Cardiac septum (tissue), 1 donor: ENCODE measurements at places on chromosomes 3 and 15. TPM values are rescaled to one million over a fixed set of nuclear protein-coding genes. Genes with fewer than 3 reads are reported as not detected.

DNA sequence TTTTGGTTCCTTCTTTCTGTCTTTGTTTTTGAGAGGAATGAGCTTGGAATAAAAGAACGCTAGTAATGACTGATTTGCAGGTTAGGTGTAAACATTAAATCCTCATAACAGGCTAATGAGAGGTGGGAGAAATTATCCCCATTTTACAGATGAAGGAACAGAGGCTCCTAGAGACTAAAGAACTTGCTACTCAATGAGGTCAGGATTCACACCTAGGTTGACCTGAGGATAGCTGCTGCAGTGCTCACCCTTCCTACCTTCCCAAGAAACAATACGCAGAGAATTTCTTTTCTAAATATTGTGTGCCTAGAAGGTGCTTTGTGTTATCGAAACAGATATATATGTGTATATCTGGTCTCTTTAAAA, 106.3 kb downstream of the IGF1R start:
- no peak for DNase-seq

DNA sequence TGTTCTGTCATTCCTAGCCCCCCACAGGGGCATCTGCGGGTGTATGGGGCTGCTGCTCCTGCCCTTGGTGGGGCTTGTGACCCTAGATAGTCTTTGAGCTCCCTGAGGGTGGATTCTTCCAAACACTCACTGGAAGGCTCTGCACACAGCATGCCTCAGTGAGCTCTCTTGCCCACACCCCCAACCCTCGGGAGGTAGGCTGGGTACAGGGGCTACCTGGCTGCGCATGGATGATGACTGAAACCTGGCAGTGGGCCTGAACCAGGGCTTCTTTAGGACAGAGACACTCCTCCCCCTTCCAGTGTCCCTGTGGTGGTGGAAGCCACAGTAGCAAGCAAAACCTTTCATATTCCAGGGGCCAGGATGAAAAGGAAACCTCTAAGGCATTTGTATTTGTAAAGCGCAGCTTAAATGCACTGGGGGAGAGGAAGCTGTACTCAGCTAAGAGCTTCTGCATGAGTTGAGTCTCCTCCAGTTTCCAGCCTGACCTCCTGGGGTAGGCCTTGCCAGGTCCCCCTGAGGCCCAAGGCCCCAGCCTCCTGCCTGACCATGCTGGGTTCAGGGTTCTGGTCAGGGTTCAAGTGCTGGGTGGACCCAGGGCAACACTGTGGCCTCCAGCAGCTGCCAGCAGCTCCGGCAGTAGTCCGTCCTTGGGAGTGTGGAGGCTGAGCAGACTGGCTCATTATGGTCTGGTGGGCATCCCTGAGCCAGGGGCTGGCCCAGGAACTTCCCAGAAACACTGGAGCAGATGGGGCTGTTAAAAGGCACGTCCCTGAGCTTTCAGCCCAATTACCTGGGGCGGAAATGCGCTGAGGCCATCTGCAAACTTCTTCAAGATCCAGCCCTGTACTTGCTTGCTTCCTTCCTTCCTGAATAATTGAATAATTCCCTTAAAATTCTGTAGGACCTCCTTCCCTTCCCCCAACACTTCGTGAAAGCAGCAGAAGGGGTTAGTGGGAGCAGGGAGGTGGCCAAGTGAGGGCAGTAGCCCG, 89.7 kb downstream of the HMG20A start:
- no peak for DNase-seq

- DNase-seq: no peak
Measured at GRCh38 chr15:77186594-77187011, 115.7 kb upstream of the TSPAN3 start.

THAP10 gene
- total RNA-seq: 3.5 TPM

GRCh38 chr15:57596978-57597377, 5.3 kb downstream of the MYZAP start:
- no peak for DNase-seq

GRCh38 chr3:18061737-18062656, 319.6 kb upstream of the TBC1D5 start:
- no peak for DNase-seq

PARP15 gene
- 0.67 TPM for total RNA-seq

DNA sequence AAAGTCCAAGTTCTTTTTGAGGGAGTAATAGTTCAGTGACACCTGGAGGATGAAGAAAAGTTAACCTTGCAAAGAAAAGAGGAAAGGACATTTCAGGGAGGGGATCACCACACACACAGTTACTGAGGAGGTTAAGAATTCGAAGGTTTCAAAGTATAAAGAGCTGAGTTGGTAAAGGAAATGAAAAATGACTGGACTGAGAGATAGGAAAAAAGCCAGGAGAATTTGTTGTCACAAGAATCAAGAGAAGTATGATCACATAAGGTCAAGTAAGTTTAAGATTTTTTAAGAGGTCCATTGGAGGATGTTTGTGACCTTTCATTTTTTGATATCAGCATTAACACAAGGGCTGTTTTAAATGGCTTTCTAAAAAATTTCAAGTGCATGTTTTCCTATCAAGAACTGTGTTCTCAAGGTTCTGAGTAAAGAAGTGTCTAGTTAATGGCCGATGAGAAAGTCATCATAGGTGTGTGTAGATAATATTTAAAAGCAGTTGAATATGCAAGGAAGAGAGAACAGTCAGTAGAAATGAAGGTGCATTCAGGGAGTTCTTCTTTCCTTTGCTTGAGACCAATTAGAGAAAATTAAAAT, 189.2 kb upstream of the RBMS3 start:
- no peak for DNase-seq

GRCh38 chr3:144810160-144810559, 838.5 kb downstream of the DIPK2A start:
- no peak for DNase-seq

SCN11A gene
- total RNA-seq: 0.05 TPM

DNA sequence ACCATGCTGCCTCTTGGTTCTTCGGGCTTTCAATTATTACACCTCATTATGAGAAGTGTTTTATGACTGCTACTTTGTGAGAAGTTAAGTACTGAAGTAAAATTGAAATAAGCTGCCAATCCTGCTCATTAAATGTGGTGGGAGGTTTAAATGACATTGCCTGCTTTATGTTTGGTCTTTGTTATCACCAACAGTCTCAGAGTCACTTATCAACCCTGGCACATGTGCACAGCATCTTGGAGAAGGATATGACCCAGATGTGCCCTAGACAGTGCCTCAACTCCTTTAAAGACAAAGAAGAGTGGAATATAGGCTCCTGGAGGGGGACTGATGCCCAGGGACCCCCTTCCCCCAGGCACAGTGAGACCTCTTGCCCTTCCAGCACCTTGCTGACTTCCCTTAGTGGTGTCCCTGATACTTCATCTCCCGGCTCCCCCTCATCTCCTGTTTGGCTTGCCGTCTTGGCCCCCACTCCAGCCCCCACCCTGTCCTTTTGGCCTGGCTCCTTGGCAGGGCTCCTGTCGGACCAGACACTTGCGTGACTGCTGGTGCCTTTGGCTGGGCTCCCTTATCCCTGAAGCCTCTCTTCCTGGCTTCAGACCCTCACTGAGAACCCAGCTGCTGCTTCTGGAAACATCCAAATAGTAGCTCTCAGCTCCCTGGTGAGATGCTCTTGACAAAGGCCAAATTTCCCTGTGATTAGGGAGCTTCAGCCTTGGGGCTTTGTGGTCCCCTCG, 39.8 kb downstream of the ARHGAP31 start:
- DNase-seq: no peak

GRCh38 chr3:52842424-52842823, 7.6 kb upstream of the MUSTN1 start:
- DNase-seq: peak; percentile 84

APOD gene
- 692 TPM for total RNA-seq

- DNase-seq: no peak
Measured at GRCh38 chr15:47715856-47716445, 1.4 kb upstream of the SEMA6D start.

GRCh38 chr15:67784090-67784781, 41.1 kb upstream of the SKOR1 start:
- no peak for DNase-seq

DNA sequence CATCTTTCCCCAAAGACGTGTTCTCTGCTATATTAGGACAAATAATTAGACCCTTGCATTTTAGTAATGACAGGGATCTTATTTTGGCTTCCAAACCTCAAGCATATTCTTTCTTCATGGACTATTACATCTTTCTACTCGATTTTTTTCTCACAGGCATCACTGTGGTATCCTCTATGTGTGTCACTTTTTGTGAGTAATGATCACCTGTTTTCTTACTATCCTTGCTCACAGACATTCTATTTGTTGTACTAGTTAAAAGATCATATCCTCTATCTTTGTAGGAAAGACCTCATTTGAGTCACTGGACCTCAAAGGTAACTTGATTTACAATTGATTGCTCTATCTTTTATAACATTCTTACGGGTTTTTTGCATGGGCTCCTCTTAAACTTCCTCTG, 6.8 kb downstream of the C3orf80 start:
- DNase-seq: no peak

TGM5 gene
- not detected for total RNA-seq

GRCh38 chr3:54481606-54482365, 359.4 kb downstream of the CACNA2D3 start:
- no peak for DNase-seq

BUB1B gene
- 0.43 TPM for total RNA-seq

AGBL1 gene
- 0.19 TPM for total RNA-seq

- no peak for DNase-seq
Measured at GRCh38 chr3:4322635-4323034, 19.5 kb downstream of the SETMAR start.
